ENCODE measurements at places on chromosomes 16 and 17. TPM values are rescaled to one million over a fixed set of nuclear protein-coding genes. Genes with fewer than 3 reads are reported as not detected.

Gene CCDC154
- 0.25 TPM for total RNA-seq

Gene TMIGD1
- not detected for total RNA-seq

Gene STH
- not detected for total RNA-seq

Gene KRTAP4-9
- total RNA-seq, result not detected

Gene CRHR1
- total RNA-seq, result not detected

Gene SCNN1G
- total RNA-seq, result 0.13 TPM

Gene NGFR
- total RNA-seq, result not detected

Gene CTF1
- 0.19 TPM for total RNA-seq

Gene PMFBP1
- total RNA-seq, result not detected

Gene SPATA20
- 36.3 TPM for total RNA-seq

Gene ABCA10
- total RNA-seq, result 0.65 TPM

Gene STRADA
- 11.2 TPM for total RNA-seq

Gene ASGR1
- 15.1 TPM for total RNA-seq

Gene PIK3R5
- not detected for total RNA-seq

Gene ROGDI
- 9.7 TPM for total RNA-seq

Gene NDRG4
- total RNA-seq, result 14.1 TPM

Gene CHST5
- total RNA-seq, result 0.19 TPM

Gene VTN
- 0.06 TPM for total RNA-seq

Gene MT1M
- total RNA-seq, result 4.2 TPM

Gene DHRS11
- 8.9 TPM for total RNA-seq
